Tibial artery (tissue), 4 donors: ENCODE measurements at places on chromosomes 5 and 9.

DNA sequence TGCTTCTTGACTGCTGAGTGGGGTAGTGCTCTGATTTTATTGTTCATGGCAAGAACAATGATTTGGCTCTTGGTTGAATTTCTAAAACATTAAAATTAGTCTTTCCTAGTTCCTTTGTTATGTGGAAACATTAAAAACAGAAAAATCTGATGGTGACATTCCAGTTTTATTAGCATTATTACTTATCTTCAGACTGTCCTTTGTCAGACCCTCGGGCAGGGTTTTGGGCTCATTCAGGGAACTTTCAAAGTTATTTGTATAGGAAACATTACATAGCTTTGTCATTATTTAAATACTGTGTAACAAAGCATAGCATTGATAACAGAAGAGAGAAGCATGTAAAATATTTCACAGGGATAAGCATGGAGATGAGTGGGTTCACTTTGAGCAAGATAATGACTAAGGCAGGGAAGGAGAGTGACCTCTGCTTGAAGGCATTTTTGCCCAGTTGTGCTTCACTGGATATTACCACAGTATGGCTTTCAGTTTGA, 119.9 kb downstream of the KDM4C start:
- no peak for DNase-seq

- peak; percentile 84 for DNase-seq
Observed at GRCh38 chr9:21995006-21995665, 545 bp downstream of the CDKN2B-AS1 start.

- DNase-seq, result no peak
Observed at GRCh38 chr5:51860532-51861018, 477.3 kb downstream of the ISL1 start.

DNA sequence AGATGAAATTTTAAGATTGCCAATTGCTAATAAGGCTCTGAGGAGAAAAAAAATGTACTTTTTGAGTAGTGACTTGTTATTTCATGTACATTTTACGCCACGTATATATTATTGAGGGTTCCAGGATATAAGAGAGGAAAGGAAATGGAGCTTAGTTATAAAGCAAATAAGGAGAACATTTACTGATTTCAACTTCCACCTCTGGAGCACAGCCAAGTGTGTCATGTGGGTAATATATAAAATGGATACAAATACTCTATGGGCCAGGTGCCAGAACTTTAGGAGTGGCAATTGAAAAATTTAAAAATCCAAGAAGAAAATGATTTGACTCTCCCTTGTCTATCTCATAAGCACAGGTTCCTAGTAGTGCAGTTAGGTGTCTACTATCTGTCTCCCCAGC, 45.0 kb upstream of the VLDLR start:
- no peak for DNase-seq

- peak; percentile 53 for DNase-seq
Observed at GRCh38 chr9:113486327-113486726, 22.8 kb downstream of the RGS3 start.

- DNase-seq, result no peak
Observed at GRCh38 chr5:139592289-139592688, 31.1 kb downstream of the UBE2D2 start.

DNA sequence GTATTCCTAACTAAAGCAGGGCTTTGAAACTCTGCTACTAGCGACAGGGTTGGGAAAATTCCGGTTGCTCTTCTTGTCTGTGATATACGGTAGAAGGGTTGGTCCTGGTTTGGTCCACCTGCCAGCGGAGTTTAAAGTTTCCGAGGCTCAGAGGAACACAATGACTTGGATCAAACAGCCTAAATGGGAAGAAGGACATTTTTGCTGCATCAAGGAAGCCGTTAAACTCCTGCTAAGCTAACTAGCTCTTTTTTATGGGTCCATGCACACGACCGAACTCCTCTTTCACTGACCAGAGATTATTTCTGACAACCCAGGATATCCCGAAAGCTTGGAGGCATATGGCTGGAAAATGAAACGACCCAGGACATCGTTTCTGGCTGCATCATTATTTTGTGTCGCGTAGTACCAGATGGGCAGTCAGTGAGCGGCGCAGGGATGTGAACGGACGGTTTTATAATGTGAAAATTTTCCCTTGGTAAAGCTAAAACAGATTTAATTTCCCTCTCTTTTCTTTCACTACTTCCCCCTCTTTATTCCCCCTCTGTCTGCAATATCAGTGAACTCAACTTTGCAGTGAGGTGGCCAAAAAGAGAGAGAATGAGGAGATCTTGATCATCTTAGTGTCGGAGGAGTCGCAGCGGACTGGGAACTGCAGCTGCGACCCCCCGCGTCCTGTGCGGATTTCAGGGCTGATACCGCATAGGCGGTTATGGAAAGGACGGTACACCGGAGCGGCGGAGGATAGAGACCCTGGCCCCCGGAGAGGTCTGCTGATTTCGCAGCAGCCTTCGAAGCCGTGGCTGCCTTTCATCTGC, at the start of gene LURAP1L:
LURAP1L (plus strand) TSS at position 160 of the 818 bp plus-strand sequence. CDS start 696 bp downstream, outside the sequence.
- peak; percentile 80 for DNase-seq

DNA sequence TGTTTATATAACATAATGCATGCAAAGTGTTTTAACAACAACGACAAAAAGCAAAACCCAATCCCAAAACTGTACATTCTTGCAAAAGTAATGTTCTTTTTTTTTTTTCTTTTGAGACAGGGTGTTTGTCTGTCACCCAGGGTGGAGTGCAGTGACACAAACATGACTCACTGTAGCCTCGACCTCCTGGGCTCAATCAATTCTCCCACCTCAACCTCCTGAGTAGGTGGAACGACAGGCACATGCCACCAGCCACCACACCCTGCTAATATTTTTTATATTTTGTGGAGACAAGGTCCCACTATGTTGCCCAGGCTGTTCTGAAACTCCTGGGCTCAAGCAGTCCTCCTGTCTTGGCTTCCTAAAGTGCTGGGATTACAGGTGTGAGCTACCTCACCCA, 13.6 kb upstream of the HAVCR1 start:
- DNase-seq, result no peak

- no peak for DNase-seq
Observed at GRCh38 chr5:129958581-129958980, 54.3 kb downstream of the CHSY3 start.

- no peak for DNase-seq
Observed at GRCh38 chr9:93464876-93465275, 11.5 kb upstream of the FAM120AOS start.

GRCh38 chr5:138736293-138736692, 16.9 kb upstream of the CTNNA1 start:
- DNase-seq, result no peak

- DNase-seq, result peak; percentile 71
Observed at GRCh38 chr5:141876628-141877355, 1.4 kb downstream of the PCDH1 start.

GRCh38 chr5:36651761-36652685, 45.6 kb downstream of the SLC1A3 start:
- DNase-seq, result no peak

DNA sequence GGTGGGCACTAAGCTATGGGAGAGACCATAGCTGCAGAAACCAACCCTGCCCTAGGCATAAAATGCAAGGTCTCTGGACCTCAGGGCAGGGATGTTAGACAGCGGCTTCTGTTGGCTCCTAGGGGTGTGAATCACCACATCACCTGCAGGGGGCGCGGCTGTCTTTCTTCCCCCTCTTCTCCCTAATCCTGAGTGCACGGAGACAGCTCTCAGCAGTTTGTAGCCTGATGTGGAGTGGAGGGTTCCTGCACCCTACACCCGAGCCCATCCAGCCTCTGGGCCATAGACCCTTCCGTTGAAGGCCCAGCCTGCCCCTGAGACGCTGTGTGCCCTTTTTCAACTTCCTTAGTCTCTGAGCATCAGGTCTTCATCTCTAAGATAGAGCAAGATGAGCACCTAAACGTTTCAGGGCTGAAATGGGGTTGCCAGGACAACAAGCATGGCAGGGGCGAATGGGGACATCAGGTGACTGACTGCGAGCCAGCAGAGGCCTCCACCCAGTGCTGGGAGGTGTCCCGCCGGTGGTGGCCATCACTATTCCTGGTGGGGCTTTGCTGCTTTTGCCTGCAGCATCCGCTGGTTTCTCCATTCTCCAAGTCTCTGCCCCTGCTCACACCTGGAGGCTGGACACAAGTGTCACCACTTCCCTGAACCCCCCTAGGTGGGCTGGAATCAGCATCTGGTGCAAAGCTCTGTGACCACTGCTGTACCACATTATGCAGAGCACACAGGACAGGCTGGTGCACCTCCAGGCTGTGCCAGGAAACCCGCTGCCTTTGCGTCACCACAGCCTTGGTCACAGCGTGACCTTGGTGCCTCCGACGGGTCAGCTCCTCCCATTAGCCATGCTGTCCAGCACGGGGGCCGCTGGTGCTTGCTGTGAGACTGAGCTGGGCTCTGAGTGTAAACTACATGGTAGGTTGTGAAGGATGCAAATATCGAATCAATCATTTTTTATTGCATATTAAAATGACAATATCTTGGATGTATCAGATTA, 2.5 kb upstream of the SEC16A start:
- DNase-seq, result peak; percentile 88

- DNase-seq, result peak; percentile 37
Observed at GRCh38 chr9:74496819-74497747, at the start of gene RORB. RORB (plus strand) TSS chr9:74497335; CDS start chr9:74497977, 642 bp downstream.
